ENCODE measurements at places on chromosomes 16 and 17. TPM values are rescaled to one million over a fixed set of nuclear protein-coding genes. Genes with fewer than 3 reads are reported as not detected.

Gene PLCD3
- total RNA-seq = 63.6 TPM

Gene KRTAP9-4
- total RNA-seq = not detected

Gene RHBDL3
- 0.40 TPM for total RNA-seq

Gene HYDIN
- total RNA-seq = 6.2 TPM

Gene CDR2
- 20.9 TPM for total RNA-seq

Gene TSEN54
- total RNA-seq = 158 TPM

Gene KRT33B
- not detected for total RNA-seq

Gene SOCS7
- 19.4 TPM for total RNA-seq

DNA sequence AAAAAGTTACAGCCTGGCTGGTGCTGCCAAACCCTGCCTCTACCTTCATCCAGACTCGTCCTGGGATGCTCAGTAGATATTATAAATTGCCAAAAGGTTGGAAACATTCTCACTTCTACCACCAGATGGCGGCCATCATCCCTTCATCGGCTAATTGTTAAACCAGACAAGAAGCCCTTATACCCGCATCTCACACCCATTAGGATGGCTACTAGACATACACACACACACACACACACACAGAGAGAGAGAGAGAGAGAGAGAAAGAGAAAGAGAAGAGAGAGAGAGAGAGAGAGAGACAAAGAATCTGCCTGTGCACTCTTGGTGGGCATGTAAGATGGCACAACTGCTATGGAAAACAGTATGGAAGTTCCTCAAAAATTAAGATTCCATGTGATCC is 15.0 kb upstream of the SCIMP start:
- DNase-seq = peak; percentile 64

- peak; percentile 48 for DNase-seq
Observed at GRCh38 chr17:4739122-4740024, at the start of the genes CXCL16 and ZMYND15. CXCL16 (minus strand) TSS chr17:4739928; CDS start chr17:4739339, 589 bp downstream. ZMYND15 (plus strand) TSS chr17:4739833; CDS start chr17:4740549, 716 bp downstream.

DNA sequence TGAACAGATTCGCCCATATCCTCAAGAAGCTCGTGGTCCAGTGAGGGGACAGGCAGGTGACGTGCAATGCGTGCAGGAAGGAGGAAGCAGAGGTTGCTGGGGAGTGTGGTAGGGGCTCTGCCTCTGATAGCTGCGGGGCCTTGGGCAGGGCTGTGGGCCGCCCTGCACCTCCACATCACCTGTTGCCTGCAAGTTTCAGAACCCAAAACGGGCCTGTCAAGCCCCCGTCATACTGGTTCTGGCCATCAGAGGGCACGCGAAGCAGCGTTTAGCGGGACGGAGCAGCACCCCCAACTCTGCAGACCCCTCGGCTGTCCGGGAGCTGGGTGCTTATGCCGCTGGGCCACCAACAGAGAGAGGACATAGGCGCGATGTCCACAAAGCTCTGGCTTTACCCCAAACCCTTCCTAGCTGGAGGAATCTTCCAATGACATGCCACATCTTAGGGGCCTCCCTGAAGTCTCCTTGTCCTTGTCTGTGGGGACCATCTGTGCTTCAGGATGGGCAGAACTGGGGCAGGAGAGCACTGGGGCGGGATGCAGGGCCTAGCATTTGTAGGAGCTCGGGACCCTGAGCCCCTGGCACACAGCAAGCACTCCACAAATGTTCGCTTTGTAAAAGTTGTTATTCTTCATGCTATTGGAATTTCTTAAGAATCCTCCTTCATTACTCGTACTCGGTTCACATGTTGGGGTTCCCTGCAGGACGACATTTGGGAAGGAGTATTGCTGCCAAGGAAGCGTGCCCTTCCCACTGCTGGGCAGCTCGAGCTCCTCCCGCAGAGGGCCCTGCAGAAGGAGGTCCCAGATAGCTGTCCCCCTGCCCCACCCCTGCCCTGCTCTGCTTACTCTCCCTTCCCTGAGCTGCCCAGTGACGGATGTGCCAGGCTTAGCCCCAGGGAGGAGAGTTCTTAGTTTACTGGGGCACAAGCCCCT is 64.3 kb downstream of the CNGB1 start:
- DNase-seq = no peak

GRCh38 chr16:54545854-54546511 is 259.4 kb upstream of the IRX3 start:
- no peak for DNase-seq

DNA sequence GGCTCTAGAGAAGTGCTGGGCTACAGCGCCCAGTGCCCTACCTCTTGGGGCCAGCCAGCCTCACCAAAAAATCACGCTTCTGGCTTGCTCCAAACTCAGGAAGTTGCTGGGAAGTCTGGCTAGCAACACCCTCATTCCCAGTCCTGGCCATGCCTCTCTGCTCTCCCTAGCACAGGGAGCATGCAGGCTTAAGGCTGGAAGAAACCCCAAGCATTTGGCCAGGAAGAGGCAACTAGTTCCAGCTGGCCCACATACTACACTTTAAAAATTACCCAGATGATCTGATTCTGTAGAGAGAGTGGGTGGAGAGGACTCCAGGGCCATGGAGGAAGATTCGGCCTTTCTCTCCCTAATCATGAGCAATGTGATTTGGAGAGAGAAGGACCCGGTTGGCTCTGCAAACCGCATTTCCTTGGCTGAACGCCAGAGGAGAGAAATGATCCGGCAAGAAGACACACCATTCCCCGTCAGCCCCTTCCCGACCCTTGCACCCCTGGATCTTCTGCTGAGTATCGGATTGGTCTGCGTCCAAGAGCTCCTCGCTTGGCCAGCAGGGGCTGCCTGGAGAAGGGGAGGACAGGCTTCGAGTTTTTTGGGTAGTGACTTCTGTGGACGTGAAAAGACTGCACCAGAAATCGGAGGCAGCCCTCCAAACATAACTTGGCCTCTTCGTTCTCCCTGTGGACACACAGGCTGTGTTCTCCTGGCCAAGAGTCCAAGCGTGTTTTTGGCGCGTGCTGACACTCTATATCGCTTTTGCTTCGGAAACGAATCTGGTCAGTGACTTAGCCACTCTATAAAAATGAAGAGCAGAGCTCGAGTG is 406.3 kb downstream of the WWOX start:
- DNase-seq = peak; percentile 68

- DNase-seq = no peak
Observed at GRCh38 chr16:31216422-31217135, at the start of gene PYDC1. PYDC1 (minus strand) TSS chr16:31217135; CDS start chr16:31217028, 107 bp downstream.

DNA sequence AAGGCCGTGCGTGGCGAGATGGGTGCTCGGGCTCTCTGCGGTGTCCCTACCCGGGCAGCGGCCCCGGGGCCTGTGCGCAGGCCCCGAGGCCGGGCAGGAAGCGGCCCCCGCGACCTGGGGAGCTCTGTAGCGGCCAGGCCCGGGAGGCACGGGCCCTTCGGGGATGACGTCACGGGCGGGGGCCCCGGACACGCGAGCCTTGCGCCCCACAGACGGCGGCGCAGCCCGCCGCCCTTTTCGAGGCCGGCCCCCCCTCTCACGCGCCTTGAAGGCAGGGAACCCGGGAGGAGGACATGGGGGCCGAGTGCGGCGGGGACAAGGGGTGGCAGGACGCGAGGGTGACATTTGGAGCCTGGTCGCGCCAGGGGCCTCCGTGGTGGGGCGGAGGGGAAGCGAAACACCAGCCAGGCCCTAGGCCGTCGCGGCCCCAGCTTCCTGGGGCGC is 1.1 kb downstream of the RAI1 start:
- DNase-seq = peak; percentile 38

- peak; percentile 64 for DNase-seq
Observed at GRCh38 chr17:28953444-28954118, 2.3 kb upstream of the PHF12 start.

GRCh38 chr16:3879887-3880564 is 487 bp downstream of the CREBBP start:
- DNase-seq = peak; percentile 71

Gene KRTAP4-4
- total RNA-seq = not detected

- DNase-seq = no peak
Observed at GRCh38 chr16:53209429-53209828, 154.6 kb downstream of the CHD9 start.

DNA sequence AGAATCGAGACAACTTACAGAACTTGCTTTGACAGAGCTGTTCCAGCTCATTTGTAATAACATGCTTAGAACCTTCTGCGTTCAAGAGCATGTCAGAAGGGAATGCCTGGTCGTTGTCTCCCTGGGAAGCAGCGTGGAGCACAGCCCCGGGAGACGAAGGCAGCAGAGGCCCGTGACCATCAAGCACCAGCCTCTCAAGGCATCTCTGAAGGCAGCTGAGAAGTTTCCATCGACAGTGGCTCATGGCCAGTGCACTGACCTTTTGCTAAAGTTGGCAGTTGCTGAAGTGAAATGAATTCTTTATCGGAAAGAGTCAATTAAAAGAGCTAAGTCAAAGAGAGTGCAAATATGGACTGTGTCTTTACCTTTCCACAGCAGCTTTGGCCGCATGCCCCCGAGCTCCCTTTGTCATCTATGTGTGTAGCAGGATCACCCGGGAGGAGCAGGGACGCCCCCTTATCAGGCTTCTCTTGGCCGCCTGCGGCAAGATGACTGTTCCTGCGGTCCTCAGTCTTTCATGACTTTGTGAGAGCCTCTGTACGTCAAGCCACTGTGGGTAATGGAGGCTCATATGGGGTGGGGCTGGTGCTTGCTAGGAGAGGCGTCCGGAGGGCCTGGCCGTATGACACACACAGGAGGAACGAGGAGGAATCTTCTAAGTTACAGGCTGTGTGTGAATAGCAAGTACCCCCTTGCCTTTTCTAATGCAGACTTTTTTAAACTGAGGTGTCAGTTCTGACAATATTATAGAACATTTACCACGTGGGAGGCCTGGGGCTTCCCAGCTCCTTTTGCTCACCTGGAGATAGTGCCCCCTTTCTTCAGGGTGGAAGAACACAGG is 54.2 kb downstream of the LDHD start:
- peak; percentile 25 for DNase-seq

GRCh38 chr16:14454391-14454790 is 175.7 kb downstream of the PARN start:
- DNase-seq = no peak

Gene BICDL2
- total RNA-seq = 86.1 TPM

Gene GNG13
- total RNA-seq = not detected

GRCh38 chr16:9625122-9625521 is 533.7 kb downstream of the HAPSTR1 start:
- no peak for DNase-seq

DNA sequence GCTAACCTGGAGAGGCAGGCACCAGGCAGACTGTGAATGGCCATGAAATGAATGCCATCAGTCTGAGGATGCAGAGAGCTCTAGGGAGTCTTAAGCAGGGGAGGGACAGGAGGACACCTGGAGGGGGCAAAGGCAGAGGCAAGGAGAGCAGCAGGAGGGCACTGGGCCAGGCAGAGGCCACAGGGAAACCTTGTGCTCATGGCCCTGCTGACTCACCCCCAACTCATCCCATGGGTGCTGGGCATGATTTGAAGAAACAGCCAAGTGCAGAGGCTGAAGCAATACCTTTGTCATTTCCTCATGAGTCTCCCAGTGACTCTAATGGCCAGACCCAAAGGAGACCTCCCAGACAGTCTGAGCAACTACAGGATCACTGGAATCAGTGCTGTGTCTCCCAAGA is 141.4 kb downstream of the TMEM132E start:
- no peak for DNase-seq

- DNase-seq = no peak
Observed at GRCh38 chr16:62130101-62130500, 93.9 kb upstream of the CDH8 start.

DNA sequence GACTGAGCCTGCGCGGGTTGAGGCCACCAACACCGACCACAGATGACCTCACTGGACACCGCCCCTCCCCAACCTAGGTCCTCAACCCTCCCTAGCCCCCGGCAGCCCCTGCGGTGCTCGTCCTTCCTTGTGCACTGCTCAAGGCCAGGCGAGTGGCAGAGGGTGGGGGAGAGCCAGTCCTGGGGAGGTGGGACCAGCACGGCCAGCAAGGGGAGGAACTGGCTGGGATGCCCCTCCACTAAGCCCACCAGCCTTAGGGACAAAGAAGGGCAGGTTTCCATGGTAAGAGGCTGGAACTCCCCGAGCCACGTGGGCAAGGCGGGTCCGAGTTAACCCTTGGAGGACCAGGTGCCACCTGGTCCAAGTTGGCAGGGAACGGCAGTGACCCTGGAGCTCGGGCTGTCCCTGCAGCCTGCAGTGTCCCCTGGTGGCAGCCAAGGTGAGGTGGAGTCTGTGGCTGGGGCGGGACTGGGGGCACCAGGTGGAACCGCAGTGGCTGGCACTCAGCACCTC is 9.2 kb downstream of the FSCN2 start:
- no peak for DNase-seq

- DNase-seq = no peak
Observed at GRCh38 chr17:54435966-54436365, 464.7 kb upstream of the TOM1L1 start.

DNA sequence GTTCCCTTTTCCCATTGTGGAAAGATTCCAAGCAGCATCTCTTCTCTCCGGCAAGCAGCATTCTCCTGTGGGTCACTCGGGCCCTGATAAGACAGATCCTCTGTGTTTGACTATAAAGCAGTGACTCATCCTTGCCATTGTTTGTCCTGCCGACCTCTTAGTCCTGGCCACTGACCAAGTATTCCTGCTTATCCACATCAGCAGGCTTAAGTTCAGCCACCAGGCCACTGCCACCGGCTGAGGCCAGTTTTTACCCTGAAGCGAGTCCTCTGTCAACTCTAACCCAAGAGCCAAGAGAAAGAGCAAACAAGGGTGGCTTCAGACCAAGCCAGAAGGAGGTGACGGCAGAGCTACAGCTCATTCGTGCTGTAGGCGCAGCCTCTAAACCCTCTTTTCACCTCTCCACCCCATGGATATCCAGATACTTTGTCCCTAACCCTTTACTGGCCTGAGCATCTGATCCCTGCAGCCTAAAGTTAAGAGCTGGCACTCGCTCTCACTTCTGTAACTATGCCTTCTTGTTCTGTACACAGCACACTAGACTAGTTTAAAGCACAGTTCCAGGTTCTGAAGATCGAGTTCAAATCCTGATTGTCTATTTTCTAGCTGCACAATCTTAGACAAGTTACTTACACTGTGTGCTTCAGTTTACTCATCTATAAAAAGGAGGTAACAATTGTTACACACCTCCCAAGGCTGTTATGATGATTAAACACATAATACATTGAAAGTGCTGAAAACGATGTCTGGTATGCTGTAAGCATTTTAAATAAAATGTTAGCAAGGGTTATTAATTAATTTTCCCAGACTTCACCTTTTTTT is 31.0 kb downstream of the SOX9 start:
- peak; percentile 91 for DNase-seq

Gene TNFRSF13B
- total RNA-seq = 0.32 TPM

Gene KRTAP1-1
- total RNA-seq = not detected

DNA sequence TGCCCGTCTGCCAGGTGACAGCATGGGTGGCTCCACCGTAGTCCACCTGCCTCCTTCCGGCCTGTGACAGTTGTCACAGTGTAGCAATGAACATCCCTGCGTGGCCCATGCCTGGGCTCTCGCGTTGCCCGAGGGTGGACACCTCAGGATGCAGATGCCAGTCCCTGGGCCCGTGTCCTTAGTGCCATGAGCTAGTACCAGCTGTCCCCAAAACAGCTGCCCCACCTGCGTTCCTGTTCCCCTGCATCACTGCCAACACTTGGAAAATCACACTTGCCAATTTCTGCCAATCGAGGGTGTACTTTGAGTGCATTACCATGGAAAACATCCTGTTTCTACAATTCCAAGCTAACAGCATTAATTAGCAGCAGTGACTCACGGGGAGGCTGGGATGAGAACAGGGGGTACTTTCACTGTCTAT is 9.0 kb upstream of the C16orf95 start:
- DNase-seq = no peak

- DNase-seq = no peak
Observed at GRCh38 chr17:43721537-43722268, 36.9 kb downstream of the SOST start.

All from mucosa of gallbladder (tissue), 1 donor.